ENCODE measurements at places on chromosomes 1 and 21.

- DNase-seq = no peak
Measured at GRCh38 chr1:30328401-30329262, 394.8 kb downstream of the MATN1 start.

GRCh38 chr1:67052741-67053534 is 1.0 kb downstream of the SLC35D1 start:
- no peak for DNase-seq

- DNase-seq = no peak
Measured at GRCh38 chr1:109891930-109892329, 18.7 kb upstream of the CSF1 start.

DNA sequence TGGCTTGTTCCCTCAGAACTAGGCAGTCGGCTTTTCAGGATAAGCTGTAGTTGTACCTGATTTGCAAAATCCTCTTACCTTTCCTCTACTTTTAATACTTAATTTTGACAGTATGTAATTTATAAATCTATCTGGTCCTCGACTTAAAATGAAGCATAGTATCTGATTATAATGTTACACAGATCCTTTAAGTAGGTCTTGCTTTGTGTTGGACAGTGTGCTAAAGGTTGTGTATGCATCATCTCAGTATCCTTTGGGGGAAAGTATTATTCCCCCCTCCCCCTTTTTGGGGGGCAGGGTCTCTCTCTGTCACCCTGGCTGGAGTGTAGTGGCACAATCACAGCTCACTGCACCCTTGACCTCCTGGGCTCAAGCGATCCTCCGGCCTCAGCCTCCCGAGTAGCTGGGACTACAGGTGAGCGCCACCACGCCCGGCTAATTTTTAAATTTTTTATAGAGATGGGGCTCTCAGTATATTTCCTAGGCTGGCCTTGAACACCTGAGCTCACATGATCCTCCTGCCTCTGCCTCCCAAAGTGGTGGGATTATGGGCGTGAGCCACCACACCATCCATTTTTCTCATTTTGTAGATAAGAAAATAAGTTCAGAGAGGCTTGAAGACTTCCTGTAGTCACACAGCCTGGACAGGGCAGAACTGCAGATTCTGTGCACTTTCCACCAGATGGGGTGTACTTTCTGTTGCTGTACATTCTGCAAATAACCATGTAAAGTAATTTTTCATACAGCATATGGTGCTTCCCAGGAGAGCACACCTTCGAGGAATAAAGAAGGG is 791 bp upstream of the STX6 start:
- no peak for DNase-seq

- no peak for DNase-seq
Measured at GRCh38 chr21:37005548-37006485, 685 bp upstream of the RIPPLY3 start.

GRCh38 chr1:161185732-161186311 is 8.5 kb upstream of the B4GALT3 start:
- DNase-seq = no peak

DNA sequence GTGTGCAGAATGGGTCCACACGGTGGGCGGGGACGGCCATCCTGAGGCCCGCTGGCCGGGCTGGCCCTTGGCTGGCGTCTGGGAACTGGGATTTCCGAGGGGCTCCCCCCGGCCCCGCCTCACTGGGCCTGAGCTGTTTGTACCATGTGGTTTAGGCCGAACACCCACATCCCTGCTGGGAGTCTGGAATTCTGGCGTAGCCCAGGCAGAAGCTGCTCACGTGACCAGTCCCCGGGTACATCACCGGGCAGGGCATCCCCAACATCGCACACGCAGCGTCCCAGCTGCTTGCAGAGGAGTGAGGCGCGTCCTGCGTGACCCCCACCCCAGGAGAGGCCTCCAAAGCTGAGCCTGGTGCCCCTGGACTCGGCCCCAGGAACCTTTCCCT is 2.1 kb downstream of the KRTAP10-7 start:
- no peak for DNase-seq
